Stimulated activated CD4-positive, alpha-beta T cell treated with anti-CD3 and anti-CD28 coated beads, TNF-alpha, amount 100 ng/mL, for 48 hours (primary cell): ENCODE measurements at places on chromosomes 4 and X.
A peak's percentile ranks its signal among the peaks of the same experiment; 100 is the strongest.

- DNase-seq, result no peak
Measured at GRCh38 chr4:76569225-76569624, 134.2 kb downstream of the SHROOM3 start.

DNA sequence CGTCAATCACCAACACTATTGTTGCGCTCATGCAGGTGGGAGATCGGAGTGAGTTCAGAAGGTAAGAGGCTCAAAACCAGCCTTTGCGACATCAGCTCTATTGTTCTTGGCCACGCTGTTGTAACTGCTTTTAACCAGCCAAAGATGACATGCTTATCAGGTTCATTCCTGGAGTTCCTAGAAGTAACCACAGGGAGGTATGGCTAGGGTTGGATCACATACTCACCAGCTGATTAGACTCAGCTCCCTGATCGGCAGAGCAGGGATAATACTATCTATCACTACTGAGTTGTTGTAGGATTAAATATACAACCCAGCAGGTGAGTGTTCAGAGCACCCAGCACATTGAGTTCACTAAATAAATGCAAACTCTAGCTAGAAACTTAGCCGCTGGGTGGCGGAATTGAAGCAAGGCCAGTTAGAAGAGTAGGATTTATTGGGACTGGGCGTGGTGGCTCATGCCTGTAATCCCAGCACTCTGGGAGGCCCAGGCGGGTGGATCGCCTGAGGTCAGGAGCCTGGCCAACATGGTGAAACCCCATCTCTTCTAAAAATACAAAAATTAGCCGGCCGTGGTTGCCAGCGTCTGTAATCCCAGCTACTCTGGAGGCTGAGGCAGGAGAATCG lies 12.4 kb downstream of the SLC34A2 start:
- no peak for DNase-seq

- DNase-seq, result no peak
Measured at GRCh38 chr4:15906020-15906443, 32.5 kb downstream of the FGFBP1 start.

DNA sequence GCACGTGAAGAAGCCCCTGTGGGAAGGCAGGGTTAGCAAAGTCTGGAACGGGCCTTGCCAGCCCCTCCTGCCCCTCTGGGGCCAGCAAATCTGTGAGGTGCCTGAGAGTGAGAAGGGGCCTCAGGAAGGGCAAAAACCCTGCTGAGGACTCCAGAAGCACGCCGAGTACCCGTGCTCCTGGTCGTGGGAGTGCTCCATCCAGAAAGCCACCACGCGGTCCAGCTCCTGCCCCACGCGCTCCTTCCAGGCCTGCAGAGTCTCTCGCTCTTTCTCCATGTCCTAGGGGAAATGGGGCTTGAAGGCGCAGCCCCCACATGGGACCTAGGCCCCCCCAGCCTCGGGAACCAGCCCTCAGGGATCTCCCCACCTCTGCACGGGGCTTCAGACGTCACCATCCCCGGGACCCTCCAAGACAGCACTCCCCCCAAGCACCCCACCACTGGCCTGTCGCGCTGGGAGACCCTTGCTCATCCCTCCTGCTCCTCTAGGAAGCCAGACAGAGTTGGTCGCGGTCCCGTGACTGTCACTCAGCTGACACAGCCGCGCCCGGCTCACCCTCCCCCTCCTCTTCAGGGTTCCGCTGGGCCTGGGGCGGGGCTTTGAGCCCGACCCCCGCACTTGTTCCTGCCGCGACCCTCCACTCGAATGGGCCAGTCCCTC lies at the start of gene RENBP:
Gene RENBP (minus strand): TSS at position 504 of the 660 bp plus-strand sequence. CDS start 33 bp downstream, at position 471.
- peak; percentile 40 for DNase-seq

DNA sequence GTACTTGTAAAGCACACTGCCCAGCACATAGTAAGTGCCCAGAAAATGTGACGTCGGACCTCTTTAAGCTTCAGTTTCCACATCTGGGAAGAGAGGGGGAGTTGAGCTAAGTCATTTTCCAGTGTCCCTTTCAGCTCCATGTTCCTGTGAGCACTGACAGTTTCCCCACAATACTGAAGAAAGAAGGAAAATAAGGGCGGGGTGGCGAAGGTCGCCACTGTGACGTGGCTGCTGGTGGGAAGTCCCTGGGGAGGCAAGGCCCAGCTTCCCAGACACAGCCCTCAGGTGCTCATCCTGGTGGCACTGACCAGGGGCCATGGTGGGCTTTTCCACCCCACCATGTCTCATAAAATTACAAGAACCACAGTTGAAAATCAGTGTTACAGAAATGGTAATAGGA lies 121.8 kb downstream of the PTTG2 start:
- DNase-seq, result no peak

GRCh38 chrX:69152417-69152841 lies 12.8 kb downstream of the PJA1 start:
- no peak for DNase-seq

DNA sequence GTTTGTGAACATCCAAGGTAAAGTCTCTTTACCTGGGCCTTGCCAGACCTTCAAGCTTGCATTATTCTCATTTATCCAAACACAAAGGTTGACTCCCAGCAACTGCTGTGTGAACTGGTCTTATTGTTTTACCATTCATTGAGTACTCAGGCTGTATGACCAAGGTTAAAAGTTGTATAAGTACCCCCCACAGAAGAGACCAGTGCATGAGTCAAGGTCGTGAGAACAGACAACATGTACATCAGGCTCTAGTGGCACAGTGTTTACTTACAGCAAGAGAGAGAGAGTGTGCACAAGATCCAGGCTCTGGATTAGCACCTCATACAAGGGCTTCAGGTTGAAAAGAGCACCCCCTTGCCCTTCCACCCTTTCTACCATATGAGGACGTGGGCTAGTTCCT lies 77.4 kb upstream of the EFNB1 start:
- no peak for DNase-seq

- no peak for DNase-seq
Measured at GRCh38 chr4:106380179-106380578, 11.6 kb upstream of the GIMD1 start.

- no peak for DNase-seq
Measured at GRCh38 chrX:72347366-72347765, 41.7 kb upstream of the CITED1 start.

- no peak for DNase-seq
Measured at GRCh38 chr4:173242466-173243250, 74.0 kb downstream of the GALNT7 start.

DNA sequence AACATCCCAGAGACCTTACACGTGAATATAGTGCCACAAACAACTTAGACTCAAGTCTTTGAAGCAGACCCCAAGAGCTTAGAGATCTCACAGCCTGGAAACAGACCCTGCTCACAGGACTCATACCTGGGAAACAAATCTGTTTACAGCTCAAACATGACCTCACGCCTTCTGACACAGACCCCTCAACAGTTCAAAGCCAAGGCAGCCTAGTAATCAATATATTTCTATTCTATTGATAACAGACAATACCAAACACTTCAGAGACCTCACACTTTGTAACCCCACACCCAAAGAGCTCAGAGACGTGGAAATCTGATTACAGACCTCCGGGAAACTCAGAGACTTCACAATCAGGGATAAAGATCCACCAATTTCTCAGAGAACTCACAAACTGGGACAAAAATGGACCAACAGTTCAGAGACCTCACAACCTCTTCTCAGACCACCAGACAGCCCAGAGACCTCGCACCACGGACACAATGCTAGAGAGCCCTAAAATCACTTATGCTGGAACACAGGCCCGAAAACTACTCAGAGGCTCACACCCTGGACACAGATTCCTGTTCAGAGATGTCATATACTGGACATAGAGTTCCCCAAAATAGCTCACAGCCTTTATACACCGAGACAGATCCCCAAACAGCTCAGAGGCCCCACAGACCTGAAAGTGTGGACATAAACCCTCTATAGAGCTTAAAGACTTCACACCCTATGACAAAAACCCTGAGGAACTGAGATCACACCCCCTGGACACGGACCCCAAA lies 14.8 kb downstream of the SUV39H1 start:
- no peak for DNase-seq

DNA sequence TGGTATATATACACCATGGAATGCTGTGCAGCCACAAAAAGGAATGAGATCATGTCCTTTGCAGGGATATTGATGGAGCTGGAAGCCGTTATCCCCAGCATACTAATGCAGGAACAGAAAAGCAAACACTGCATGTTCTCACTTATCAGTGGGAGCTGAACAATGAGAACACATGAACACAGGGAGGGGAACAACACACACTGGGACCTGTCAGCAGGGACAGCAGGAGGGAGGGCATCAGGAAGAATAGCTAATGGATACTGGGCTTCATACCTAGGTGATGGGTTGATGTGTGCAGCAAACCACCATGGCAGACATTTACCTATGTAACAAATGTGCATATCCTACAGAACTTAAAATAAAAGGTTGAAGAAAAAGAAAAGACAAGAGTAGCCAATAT lies 81.1 kb upstream of the ADAD1 start:
- no peak for DNase-seq

- no peak for DNase-seq
Measured at GRCh38 chr4:159015841-159016240, 87.0 kb upstream of the RAPGEF2 start.

GRCh38 chr4:109978704-109979454 lies 66.2 kb downstream of the EGF start:
- DNase-seq, result no peak

DNA sequence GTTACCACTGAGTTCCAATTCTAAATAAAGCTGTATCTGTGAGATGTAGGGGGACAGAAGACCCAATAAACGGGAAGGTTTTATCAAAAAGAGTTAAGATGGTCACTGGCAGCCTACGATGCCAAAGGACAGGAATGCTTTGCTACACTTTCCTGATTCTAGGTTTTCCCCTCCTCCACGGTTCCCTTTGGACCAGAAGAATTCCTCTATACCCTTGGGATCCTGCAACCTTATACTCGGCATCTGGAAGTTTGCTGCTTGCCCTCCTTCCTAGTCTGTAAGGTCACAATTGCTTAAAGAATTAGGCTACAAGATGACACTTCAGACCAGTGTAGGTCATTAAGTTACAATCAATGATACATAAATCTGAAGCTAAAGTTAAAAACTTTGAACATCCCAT lies 64.3 kb downstream of the SCML2 start:
- no peak for DNase-seq

- DNase-seq, result no peak
Measured at GRCh38 chr4:675980-676870, 1.9 kb downstream of the MYL5 start.

DNA sequence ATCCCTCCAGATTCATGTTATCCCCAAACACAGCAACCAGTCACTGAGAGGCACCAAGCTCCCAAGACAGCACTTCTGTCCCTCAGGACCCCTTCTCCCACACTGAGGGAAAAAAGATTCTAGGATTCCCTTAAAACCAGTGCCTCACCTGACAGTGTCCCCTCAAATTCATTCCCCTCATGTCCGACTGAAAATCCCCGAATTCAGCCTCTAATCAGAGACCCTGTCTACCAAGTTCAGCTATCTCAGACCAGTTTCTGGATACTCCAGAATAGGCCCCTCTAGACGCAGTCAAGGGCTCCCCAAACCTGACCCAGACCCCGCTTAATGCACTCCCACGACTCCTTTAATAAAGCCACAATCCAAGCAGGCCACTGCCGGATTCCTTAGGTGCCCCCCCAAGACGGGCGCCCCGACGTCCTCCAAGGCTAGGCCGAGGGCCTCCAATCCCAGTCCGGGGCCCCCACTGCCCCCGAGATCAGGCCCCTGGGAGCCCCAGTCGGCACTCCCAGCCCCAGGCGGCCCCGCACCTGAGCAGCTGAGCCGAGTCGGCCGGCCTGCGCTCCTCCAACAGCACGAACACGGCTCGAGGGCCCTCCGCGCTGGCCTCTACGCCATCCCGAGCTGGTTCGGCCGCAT lies 457 bp downstream of the TFE3 start:
- DNase-seq, result no peak

- DNase-seq, result peak; percentile 43
Measured at GRCh38 chr4:26083987-26084386, 170.0 kb downstream of the SMIM20 start.

DNA sequence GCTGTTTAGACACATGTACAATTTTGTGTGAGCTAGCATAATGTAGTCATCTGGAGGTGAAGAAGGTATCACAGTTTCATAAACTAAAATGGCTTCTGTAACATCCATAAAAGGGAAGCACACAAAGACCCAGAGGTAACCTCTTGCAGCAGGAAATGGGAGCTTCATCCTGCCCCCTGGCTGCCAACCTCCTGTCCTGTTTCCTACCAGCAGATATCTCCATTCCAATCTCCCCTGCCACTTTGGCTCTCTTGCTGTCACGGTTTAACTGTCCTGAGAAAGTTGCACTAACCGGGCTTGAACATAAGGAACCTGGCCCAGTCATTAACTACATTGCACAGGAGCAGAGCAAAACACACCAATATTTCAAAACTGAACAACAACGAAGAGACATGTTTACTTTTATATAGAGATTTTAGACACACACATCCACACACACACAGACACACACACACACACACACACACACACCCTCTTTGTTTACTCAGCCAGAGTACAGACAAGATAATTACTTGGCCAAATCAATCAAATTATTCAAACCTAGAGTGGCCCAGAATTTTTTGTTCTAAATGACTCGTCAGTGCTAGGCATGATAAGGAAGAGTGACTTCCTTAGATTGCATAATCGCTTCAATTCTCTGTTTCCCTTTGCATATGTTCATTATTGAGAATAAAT lies 24.2 kb downstream of the MID2 start:
- DNase-seq, result no peak

- DNase-seq, result no peak
Measured at GRCh38 chr4:24650849-24651640, 66.7 kb upstream of the DHX15 start.

DNA sequence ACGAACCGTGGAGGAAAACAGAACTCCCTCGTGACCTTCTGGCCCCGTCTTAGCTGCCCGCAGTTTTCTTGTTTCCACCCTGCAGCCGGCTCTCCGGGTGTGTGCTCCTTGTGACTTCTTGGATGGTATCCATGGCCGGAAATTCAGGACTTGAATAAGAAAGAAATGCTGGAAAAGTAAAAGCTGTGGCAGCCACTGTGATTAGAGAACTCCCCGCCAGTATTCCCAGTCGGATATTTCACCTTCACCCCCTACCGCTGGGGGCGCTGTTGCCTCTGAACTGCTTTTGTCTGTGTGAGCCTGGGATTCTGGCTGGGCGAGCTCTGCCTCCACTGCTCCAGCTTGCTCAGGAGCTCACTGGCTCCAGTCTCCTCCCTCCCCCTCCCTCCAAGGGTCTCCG lies 41.5 kb upstream of the CYP4V2 start:
- DNase-seq, result peak; percentile 24

DNA sequence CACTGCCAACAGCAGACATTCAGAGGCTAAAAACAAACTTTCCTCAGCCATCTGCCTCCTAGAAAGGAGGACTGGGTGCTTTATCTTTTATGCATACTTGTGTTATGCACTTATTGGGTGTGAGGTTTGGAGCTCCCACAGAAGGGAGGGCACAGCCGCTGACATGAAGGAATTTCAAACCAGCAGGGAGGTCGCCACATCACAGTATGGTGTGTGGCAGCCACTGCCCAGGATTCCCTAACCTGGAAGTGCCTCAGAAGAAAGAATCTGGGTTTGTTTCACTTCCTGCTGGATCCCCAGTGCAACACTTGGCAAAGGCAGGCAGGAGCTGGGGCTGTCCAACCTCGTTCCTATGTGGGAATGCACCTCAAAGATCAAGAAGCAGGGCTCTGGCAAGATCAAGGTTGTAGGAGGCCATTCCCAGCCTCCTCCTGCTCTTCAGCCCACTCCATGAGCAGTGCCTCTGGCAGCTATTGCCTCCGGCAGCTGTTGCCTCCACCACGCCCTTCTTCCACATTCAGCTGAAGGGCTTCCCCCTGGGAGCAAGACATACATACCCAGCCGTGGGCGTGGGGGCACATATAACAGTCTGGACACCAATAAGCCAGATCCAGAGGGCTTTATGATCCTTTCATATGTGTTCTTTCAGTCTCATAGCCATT lies 109.0 kb upstream of the MAMLD1 start:
- no peak for DNase-seq

GRCh38 chr4:185880571-185880970 lies 68.6 kb upstream of the SORBS2 start:
- DNase-seq, result no peak
